Activated naive CD8-positive, alpha-beta T cell treated with anti-CD3 and anti-CD28 coated beads, Interleukin-2, amount 50 U/mL, for 16 hours (primary cell): ENCODE measurements at places on chromosomes 4 and X.

DNA sequence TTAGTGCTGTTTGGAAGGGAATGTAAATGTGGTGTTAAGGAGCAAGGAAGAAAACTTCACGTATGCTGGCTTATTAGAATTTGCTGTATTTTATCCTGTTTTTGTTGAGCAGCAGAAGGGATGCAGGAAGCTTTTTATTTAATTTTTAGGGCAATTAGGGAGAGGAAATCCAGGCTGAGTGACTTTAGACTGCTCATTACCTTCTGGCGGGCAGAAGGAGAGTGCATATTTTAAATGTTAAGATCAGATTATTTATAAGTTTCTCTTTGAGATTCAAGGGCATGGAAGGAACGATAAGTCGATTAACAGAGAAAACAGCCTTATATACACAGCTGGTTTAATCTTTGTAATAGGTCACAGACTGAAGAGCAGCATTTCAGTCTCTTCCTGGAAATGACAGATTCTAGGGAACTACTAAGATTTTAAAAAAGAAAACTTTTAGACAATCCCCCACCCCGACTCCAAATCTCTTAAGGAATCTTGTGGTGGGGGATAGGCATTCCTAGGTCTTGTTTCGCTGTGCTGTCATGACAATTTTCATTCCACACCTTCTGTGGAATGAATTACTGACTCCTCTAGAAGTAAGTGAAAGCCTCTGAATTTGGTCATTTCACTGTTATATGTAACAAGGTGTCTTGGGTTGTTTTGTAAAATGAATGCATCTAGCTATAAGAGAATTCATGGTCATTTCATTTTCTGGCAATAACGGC lies 402.5 kb downstream of the RAPGEF2 start:
- DNase-seq = no peak

DNA sequence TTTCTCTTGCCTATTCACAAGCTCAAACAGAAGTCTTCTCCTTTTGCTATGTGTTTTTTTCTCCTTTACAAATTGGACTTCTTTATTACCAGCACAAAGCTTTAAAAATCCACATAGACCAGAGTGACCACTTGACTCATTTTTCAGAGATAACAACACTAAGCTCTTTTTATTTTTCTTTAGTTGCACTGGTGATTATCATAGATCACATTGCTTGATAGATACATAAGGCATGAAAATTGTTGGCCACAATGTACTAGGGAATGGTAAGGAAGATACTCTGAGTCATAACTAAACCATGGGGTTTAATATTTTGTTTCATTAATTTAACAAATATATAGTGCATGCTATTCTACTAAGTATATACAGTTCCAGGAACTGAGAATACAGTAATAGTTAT lies 159.0 kb downstream of the GASK1B start:
- no peak for DNase-seq

GRCh38 chr4:177271915-177272766 lies 37.5 kb upstream of the NEIL3 start:
- no peak for DNase-seq

GRCh38 chr4:148557793-148558192 lies 115.6 kb upstream of the NR3C2 start:
- DNase-seq = no peak

GRCh38 chrX:23720117-23720677 lies 22.9 kb downstream of the ACOT9 start:
- no peak for DNase-seq

DNA sequence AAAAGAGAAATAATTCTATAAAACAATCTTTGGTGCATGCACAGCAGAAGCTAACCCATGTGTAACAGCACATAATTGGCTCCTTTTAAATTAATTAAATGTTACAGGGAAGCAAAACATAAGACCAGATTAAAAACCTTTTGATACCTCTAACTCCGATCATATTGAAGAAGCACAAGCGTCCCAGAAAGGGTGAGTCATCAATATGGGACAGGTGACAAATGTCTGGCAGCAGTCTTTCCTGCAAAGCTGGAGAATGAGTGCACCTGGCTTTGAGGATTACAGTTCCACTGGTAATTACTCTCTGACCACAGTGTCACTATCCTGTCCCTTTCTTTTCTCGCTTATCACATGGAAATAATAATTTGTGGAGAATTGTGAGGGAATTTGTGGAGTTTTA lies 94.6 kb downstream of the FAM9B start:
- no peak for DNase-seq

DNA sequence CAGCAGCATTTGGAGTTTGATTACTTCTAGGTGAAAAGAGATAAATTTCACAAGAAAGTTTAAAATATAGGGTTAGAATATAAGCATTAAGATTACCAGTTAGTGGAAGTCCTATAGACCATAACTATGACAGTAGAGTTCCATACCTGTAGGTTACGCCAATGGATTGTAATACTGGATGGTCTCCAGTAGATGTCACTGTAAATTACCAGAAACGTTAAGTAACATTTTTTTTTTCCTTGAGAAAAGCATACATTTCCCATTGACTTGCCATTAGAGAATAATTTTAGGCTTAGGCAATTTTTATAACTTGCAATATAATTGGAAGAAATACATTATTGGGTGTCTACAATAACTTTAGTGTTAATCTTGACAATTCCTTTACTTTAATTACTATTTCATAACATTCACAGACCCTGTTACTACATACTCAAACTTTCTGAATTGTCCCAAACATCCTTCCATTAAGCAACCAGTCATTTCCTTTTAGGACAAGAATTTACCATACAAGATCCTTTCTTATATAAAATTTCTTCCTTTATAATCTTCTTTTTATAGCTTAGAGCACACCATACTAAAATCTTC lies 304.1 kb upstream of the TECRL start:
- DNase-seq = no peak

DNA sequence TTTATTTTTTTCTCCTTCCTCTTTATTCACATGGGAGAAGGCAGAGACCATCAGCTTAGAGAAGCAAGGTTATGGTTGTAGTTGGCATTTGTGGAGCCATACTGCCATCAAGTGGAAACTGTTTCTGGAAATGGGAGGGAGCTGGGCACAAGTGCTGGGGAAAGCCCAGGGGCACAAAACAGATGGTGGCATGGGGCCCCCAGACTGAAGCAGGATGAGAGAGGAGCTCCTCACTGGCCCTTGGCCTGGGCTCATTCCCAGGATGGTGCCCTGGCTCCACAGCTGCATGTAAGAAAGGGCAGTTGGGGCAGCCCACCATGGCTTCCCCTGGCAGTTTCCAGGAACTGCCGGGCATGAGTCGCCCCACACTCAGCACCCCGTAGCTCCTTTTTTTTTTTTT lies 59.2 kb downstream of the NBDY start:
- no peak for DNase-seq

DNA sequence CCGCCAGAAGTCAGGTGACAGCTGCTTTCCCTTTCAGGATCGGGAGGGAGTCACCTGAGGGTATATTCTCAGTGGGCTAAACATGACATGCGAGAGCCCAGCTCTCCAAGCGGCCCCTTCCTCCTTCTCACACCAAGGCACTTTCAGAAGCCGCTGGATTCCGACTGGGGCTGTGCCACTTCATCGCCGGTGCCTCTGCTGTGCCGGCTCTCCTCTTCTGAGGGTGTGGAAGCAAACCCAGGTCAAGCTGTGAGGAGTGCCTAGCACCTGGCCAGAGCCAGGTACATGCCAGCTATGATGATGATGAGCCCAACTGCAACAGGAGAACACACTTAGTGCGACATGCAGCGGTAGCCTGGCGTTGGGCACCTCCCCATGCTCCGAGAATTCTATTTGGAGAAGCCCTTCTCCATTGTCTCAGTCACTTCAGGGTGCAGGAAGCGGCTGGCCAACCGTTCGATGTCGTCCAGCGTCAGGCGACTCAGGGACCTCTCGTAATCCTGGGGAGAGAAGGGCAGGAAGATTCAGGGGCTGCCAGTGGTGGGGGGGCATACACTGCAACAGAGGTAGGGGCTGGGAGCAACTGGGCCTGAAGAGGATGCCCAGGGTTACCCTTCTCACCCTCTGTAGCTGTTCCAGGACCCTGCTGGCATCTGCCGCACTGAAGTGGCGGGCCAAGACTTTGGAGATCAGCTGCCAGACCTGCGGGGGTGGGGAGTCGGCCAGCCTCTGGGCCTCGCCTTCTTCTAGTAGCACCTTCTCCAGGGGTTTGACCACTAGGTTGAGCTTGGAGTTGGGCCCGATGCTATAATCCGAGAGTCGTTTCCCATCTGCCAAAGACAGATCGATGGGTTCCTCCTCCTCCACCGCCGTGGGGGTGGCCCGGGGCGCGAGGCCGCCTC lies 1.0 kb downstream of the UBL4A start:
- no peak for DNase-seq

DNA sequence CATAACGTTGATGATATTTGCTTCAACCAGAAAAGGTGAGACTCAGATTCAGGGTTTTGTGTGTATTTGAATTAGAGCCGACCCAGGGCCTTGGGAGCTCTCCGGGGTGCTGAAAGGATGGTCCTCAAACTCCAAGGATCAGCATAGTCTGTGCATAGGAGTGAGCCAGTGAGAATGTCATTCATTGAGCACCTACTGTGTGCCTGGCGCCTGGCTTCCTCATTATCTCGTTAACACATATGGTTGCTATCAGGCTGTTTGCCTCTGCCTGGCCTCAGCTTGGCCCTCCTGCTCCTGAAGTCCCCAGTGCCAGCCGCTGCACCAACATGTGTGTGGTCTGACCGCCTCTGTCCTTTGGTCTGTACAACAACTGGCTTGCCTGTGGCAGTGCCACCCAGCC lies 25.1 kb upstream of the JAKMIP1 start:
- no peak for DNase-seq

GRCh38 chrX:119708936-119709335 lies 16.0 kb upstream of the SEPTIN6 start:
- no peak for DNase-seq

GRCh38 chrX:130330706-130331105 lies 9.0 kb upstream of the SLC25A14 start:
- no peak for DNase-seq

DNA sequence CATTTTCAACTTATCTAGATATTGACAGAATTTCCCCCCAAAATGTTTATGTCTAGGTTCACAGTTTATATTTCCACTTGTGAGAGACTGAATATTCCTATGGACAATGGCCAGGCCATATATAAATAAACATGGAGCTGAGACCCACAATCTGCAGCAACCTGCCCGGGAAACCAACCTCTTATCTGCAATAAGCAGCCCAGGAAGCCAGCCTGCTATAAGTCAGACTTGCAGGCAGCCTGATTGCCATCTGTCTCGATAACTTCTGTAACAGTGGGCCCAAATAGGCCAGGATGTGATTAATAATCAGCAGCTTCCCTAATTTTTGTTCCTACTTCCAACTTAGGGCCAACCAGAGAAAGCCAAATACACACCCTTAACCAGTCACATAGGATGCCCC lies 5.2 kb upstream of the NAP1L5 start:
- DNase-seq = no peak

GRCh38 chr4:4386736-4387392 lies at the start of gene NSG1:
NSG1 (plus strand) TSS chr4:4387102; CDS start chr4:4387630, 528 bp downstream.
- DNase-seq = no peak

GRCh38 chr4:2570551-2571222 lies 34.2 kb downstream of the FAM193A start:
- DNase-seq = peak; percentile 22

DNA sequence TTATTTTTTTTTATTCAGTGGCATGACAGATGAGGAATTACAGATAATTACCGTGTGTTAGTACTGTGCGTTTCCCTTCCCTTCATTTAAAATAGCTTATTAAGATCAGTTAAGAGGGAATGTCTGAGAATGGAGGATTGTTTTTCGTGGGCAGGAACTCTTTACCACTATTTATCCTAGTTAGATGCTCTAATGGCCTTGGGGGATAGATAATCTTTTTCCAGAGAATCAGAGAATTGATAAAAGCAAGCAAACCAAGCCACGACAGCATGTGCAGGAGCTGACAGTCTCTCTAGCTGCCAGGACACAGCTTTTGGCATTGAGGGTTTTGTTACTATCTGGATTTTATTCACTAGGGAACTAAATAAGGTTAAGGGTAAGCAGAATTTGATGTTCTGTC lies 128.7 kb downstream of the DCLK2 start:
- DNase-seq = no peak

DNA sequence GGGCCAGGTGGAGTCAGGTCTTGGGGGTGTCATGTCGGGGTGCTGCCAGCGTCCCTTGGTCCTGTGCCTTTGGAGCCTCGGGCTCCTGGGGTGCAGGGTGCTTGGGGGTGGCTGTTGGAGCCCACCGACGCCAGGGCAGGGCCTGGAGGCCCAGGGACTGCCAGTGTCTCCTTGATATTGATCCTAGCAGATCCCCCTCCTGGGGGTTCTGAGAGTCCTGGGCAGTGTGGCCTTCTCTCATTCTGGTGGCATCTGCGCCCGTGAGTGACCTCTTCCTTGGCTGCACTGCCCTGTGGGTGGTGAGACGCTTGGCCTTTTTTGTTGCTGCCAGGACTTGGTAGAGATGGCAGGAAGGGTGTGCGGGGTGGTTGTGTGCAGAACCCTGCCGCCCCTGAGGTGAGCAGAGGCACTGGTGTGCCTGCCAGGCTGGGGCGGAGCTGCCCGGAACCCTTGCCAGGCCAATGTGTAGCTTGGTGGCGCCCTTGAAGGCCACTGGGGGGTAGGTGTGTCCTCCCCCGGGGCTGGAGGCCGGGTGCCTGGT lies 7.0 kb downstream of the NAT8L start:
- no peak for DNase-seq

- DNase-seq = no peak
These were observed 283.8 kb downstream of the CRLF2 start for GRCh38 chrX:928606-929005.

GRCh38 chr4:132865458-132865857 lies 283.6 kb upstream of the PCDH10 start:
- no peak for DNase-seq

DNA sequence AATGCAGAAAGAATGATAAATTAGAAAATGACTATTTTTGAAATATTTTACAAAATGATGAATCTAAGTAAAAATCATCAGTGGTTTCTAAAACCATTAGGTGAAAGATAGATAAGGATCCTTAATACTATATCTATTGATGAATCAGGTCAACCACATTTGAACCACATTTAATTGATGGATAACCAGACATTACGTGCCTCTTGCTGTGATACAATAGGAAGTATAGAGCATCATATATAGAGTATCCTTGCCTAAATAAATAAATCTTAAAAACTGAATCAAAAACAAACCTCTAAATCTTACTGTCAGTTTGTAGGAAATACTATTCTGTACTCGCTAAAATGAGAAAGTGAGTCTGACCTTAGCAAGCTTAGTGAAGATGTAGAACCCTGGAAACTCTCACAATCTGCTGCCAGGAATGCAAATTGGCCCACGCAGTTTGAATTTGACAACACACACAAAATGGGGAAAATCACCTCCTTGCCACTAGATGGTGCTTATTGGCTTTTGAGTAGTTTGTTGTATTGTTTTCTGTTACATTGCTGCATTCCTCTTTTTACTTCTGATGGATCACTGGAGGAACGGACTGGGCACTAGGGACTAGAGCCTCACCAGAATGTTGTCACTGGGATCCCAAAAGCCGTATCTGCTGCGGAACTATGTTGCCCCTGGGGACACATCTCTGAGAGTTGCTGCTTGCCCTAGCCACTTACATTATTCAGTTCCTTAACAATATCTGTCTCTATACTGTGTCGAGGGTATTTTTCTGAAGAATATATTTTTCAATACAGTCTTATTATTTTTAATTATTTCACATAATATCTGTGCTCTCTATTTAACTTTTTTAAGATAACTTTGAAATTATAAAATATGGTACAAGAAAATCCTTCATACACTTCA lies 25.4 kb upstream of the SLAIN2 start:
- no peak for DNase-seq
